ENCODE measurements at places on chromosomes 4 and X.

GRCh38 chr4:67198727-67199126 lies 346.6 kb downstream of the CENPC start:
- no peak overlapping the region for H3K4me3 ChIP-seq
- H3K27ac ChIP-seq: no peak overlapping the region
- no peaks in the 10 kb centered on the region for H3K4me1 ChIP-seq

DNA sequence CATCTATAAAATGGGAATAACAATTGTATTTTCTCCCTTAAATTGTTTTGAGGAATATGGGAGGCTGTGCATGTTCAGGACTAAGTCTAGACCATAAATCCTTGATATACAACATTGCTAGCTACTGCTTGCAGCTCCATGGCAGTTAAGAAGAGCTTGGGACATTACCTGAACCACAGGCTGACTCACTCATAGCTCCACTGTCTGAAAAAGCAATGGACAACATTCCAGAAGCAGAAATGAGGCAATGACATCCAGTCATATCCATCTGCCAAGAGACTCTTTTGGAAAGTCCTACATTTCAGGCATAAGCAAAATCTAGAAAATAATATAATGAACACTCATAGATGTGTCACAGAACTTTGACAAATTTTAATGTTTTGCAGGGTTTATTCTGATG lies 167.3 kb upstream of the LEF1 start:
- H3K4me1 ChIP-seq: peaks cover 18% of the 10 kb centered on the region
- H3K27ac ChIP-seq: no peak overlapping the region
- H3K36me3 ChIP-seq: no peaks in the 10 kb centered on the region
- no peaks in the 10 kb centered on the region for H3K27me3 ChIP-seq
- no peak for DNase-seq

- no peak overlapping the region for H3K4me3 ChIP-seq
- H3K27ac ChIP-seq: no peak overlapping the region
- H3K27me3 ChIP-seq: no peaks in the 10 kb centered on the region
- H3K4me1 ChIP-seq: no peaks in the 10 kb centered on the region
These were observed 567.4 kb downstream of the INPP4B start for GRCh38 chr4:142278663-142279062.

GRCh38 chr4:53767482-53767881 lies 176.2 kb upstream of the LNX1 start:
- H3K36me3 ChIP-seq: no peaks in the 10 kb centered on the region
- no peak overlapping the region for H3K4me3 ChIP-seq
- no peak for DNase-seq
- H3K4me1 ChIP-seq: no peaks in the 10 kb centered on the region
- no peak overlapping the region for H3K27ac ChIP-seq

GRCh38 chr4:181140037-181140603 lies 1103.1 kb upstream of the TENM3 start:
- H3K4me3 ChIP-seq: no peak overlapping the region
- DNase-seq: no peak
- H3K4me1 ChIP-seq: no peaks in the 10 kb centered on the region
- H3K27me3 ChIP-seq: no peaks in the 10 kb centered on the region
- no peak overlapping the region for H3K27ac ChIP-seq

DNA sequence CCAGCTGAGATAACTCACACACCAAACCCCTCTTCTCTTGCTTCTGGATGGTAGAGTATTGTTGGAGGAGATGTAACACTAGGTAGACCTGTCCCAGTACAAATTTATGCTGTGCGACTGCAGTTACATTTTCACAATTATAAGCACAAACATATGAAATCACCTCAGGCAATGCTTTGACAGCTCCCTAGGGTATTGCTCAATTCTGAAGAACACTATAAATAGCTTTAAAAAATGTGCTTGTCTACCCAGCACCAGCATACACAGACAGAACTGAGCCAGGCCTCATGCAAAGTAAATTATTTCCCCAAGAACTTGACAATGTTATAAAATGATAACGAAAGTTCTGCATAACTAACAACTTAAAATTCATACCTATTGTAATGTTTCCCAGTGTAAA lies 1999.1 kb upstream of the ADGRL3 start:
- no peak overlapping the region for H3K4me3 ChIP-seq
- H3K36me3 ChIP-seq: no peaks in the 10 kb centered on the region
- no peak for DNase-seq

DNA sequence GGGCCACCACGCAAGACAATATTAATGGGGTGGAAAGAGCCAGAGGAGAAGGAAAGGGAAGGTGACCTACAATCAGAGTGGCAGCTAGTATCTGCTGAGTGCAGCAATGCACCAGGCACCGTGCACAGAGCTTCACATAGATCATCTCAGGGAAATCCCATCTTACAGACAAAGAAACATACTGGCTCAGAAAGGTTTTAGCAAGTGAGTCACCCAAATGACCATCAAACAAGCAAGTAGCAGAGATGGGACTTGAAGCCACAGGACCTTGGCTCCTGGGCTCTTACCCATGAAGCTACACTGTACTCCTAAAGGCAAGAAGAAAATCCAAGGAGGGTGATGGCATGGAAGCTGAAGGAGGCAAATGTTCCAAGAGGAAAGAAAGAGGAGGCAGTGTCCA lies 6.8 kb downstream of the ANXA5 start:
- no peak overlapping the region for H3K4me3 ChIP-seq
- H3K27ac ChIP-seq: no peak overlapping the region
- peaks cover 3% of the 10 kb centered on the region for H3K27me3 ChIP-seq
- DNase-seq: no peak

DNA sequence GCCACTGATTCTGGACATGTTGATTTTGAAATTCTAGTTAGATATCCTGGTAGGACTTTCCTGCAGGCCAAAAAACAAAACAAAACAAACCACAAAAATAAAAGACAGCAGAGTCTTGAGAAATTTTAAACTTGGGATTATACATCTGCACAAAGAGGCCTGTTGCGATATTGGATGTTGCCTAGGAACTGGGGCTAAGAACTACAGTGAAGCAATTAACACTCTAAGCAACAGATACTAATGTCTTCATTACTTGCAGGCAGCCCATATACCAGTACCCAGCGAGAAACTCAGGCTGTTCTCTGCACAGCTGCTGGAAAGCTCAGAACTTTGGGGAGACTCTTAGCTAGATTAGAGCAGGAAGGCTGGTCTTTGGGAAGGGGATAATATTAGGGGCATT lies 69.1 kb upstream of the SCOC start:
- H3K36me3 ChIP-seq: no peaks in the 10 kb centered on the region
- no peaks in the 10 kb centered on the region for H3K4me1 ChIP-seq
- H3K27me3 ChIP-seq: peaks cover 16% of the 10 kb centered on the region
- H3K4me3 ChIP-seq: no peak overlapping the region
- no peak overlapping the region for H3K27ac ChIP-seq

- no peaks in the 10 kb centered on the region for H3K27me3 ChIP-seq
- no peaks in the 10 kb centered on the region for H3K36me3 ChIP-seq
- H3K4me3 ChIP-seq: no peak overlapping the region
These were observed 57.0 kb upstream of the MAGEB16 start for GRCh38 chrX:35741142-35741541.

GRCh38 chr4:115505326-115505725 lies 391.9 kb upstream of the NDST4 start:
- H3K27me3 ChIP-seq: no peaks in the 10 kb centered on the region
- no peak for DNase-seq
- no peak overlapping the region for H3K27ac ChIP-seq
- no peaks in the 10 kb centered on the region for H3K36me3 ChIP-seq

GRCh38 chr4:186948361-186949242 lies 224.9 kb upstream of the FAT1 start:
- DNase-seq: no peak
- no peaks in the 10 kb centered on the region for H3K36me3 ChIP-seq
- H3K27ac ChIP-seq: no peak overlapping the region
